ENCODE measurements at places on chromosomes 7 and 10.

GRCh38 chr10:13053794-13054462 lies 46.0 kb upstream of the OPTN start:
- DNase-seq: no peak

- no peak for DNase-seq
These were observed 56.8 kb upstream of the FAM171A1 start for GRCh38 chr10:15427843-15428414.

- DNase-seq: no peak
These were observed 95.6 kb upstream of the ASAH2 start for GRCh38 chr10:50346942-50347341.

DNA sequence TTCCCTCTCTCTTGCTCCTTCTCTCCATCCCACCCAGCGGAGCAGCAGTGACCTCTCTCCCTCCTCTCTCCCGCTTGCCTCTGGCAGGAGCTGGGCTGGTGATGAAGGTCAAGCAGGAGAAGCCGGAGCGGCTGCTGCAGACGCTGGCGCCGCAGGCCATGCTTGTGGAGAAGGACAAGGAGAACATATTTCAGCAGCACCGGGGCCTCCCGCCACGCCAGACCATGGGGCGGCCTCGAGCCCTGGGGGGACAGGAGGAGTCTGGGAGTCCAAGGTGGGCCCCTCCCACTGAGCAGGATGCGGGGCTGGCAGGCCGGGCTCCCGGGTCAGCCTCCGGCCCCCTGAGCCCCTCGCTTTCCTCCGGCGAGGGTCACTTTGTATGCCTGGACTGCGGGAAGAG lies 17.3 kb downstream of the ZNF775 start:
- DNase-seq: no peak

Measured in amygdala (tissue), 56 donors.